ENCODE measurements at places on chromosomes 13 and 19.

DNA sequence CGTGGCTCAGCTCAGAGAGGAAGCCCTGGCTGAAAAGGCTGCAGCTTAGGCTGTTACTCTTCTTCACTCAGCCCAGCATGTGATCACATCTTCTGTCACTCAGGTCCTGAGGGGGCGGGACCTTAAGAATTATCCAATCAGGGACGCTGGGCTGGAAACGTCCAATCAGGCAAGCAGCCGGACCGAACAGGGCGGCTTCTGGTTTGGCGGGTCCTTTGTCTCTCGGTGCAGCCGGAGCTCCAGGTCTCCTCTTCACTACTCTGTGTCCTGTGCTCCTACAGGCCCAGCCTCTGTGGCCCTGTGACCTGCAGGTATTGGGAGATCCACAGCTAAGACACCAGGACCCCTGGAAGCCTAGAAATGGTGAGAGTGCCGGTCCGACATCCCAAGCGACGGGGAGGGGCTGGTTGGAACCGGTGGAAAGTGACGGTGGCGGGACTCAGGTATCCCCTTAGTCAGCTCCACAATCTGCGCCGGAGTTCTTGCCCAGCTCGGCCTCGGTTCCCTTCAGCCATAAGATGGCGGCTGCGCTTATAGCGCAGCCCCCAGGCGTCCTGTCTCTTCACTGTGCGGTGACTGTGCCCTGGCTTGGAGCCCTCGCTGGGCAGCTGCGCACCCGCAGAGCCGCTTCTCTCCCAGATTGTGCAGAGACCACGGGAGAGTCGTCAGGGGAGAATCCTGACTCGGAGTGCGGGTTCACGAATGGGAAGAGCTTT, at the start of gene ZNF93:
TSS of gene ZNF93 (plus strand) at position 218 of the 716 bp plus-strand sequence. CDS start at position 361, 143 bp downstream.
- peak; percentile 91 for DNase-seq

- DNase-seq: no peak
Measured at GRCh38 chr13:59665732-59666131, 498.0 kb downstream of the DIAPH3 start.

DNA sequence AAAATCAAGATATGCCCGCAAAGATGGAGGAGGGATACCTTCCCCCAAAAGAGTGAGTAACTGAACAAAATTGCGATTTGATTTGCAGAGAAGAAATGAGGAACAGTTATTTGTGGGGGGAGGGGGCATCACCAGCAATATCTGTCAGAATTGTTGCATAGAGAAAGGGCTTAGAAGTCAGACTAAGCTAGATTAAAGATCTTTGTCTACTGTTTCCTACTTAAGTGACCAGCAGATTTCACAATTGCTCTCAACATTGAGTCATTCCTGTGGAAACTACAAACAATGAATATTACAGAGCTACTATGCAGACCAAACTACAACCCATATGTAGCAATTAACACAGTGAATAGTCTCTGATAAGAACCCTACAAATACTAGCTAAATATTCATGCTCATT, 27.4 kb downstream of the FPR3 start:
- DNase-seq: no peak

GRCh38 chr13:32432856-32433255, 4.9 kb upstream of the N4BP2L1 start:
- DNase-seq: no peak

GRCh38 chr13:97911311-97912138, 42.0 kb upstream of the IPO5 start:
- DNase-seq: peak; percentile 26

- DNase-seq: no peak
Measured at GRCh38 chr19:38908911-38909310, 3.1 kb downstream of the CCER2 start.

DNA sequence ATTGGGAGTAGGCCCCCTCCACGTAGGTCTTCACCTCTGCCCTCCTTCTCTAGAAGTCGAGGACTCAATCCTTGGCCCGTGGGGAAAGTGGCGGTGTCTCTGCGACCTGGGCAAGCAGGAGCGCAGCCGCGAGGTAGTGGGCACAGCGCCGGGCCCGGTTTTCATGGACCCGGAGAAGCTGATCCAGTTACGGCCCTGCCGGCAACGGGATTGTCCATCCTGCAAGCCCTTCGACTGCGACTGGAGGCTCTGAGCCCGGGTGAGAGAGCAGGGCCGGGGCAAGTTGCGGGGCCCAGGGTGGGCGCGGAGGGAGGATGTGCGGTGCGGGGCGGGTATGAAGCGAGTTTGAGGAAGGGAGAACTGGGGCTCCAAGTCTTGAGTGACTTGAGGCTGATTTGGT, 2.2 kb downstream of the THSD8 start:
- no peak for DNase-seq

DNA sequence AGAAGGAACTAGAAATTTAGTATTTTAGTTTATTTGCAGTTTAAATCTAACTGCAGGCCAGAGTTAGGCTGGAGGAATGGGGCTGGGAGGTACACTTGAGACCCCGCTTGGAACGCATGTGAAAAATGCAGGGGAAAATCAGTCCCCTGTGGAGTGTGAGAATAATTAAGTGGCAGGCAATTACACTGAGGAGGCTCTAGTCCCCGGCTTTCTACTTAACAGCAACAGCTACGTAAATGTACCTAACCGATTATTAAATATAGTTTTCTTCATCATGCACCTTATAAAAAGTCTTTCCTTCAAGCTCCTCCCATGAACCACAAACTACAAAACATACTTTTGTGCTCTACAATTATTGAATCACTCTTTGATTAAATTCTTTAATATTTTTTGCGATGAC, 804 bp downstream of the ZNF708 start:
- peak; percentile 6 for DNase-seq

GRCh38 chr19:46607448-46607841, 6.3 kb downstream of the CALM3 start:
- no peak for DNase-seq

- DNase-seq: no peak
Measured at GRCh38 chr19:11020982-11021759, 60.3 kb downstream of the SMARCA4 start.

DNA sequence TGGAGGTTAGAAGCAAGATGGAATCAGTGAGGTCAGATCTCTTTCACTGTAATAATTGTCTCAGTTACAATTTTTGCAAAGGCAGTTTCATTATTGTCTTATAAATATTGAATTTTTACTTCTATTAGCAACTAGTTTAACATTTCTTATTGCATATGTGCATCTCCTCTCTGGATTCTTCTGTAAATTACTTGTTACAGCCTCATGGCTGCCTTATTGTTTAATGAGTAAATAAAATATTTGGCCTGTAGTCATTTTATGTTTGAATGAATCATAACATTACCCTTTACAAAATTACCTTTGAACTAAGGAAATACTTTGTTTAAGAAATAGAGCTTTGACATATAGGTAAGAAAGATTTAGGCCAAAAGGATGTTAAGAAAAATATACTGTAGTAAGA, 212.4 kb downstream of the SLITRK6 start:
- DNase-seq: no peak

- no peak for DNase-seq
Measured at GRCh38 chr13:78993792-78994191, 334.8 kb upstream of the OBI1 start.

DNA sequence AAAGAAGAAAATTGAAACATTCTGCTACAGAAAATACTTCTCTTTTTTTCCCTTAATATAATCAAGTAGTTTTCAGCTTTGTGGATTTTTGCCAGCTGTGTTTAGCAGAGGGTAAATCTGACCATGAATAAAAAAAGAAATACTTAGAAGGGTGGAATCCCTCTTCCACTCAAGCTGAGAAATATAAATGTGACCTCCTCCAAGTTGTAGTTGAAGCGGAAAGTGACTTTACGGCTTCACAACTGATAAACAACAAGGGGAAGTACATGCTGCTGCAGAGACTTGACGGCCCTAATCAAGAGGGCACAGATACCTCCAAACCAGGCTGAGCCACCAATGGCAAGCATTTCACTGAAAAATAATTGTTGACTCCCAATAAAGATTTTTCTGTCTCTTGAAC, 785.0 kb downstream of the SLITRK5 start:
- DNase-seq: no peak

Measured in GM10248 (cell line).